MG63 (cell line): ENCODE measurements at places on chromosomes 4 and X.

GRCh38 chrX:19040373-19040772 lies 56.5 kb upstream of the PHKA2 start:
- no peak for DNase-seq

- DNase-seq = no peak
Observed at GRCh38 chrX:13852001-13852695, 35.3 kb upstream of the GPM6B start.

GRCh38 chr4:140066031-140066930 lies 87.7 kb downstream of the MAML3 start:
- no peak for DNase-seq

DNA sequence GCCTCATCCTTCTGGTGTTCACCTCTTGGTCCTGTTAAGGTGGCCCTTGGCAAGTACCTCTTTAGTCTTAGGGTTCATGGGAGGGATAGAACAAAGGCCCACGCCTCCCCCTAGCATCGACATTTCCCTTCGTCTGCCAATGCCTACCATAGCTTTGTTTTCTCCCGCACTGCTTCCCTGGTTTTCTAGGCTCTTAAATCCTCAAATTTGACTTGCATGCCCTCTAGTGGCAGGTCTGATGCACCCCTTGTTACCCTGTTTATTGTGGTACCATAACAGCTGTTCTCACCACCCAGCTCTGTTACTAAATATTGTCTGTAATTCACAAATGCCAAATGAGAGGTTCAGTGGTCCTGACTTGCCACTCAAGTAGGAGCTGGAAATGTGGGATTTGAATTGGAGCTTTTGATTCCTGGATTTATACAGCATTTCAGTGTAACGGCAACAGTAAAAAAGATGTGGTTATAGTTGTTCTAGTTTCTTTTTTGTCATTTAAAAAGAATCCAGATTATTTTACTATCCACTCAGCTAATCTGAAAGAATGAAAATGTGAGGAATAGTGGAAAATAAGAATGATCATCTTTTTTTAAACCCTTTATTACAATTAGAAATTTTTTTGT lies 100.1 kb downstream of the REPS2 start:
- DNase-seq = peak; percentile 32

DNA sequence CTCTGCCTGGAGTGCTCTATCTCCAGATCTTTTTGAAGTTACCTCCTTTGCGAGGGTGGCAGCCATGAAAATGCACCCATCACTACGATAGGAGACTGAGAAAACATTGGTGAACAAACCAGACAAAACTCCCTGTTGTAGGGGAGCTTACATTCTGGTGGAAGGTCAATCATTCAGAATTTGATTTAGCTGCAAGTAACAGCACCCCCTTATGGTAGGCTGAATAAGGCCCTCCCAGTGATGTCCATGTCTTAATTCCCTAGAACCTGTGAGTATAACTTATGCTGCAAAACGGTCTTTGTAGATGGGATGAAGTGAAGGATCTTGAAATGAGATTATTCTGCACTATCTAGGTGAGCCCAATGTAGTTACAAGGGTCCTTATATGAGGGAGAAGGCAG lies 5.6 kb upstream of the TEC start:
- DNase-seq = no peak
